ENCODE measurements at places on chromosomes 5 and 9.

DNA sequence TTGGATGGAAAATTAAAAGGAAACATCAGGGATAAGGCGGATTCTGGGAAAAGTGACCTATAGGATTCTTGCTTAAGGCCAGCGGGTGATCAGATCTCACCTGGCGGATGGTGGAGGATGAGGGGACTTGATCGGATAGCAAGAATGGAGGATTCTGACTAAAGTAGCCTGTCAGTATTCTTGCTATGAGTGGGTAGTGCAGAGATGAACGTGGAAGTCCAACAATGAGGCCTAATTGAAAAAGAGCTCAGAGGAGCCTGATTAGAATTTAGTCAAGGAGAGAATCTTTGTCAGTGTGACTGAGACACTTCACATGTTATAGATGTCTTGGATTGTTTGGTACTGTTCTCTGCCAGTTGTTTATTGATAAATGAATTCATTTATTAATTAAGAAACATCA is 24.9 kb downstream of the CAST start:
- no peak for DNase-seq

GRCh38 chr5:122093415-122094180 is 15.5 kb upstream of the LOX start:
- DNase-seq, result peak; percentile 95

DNA sequence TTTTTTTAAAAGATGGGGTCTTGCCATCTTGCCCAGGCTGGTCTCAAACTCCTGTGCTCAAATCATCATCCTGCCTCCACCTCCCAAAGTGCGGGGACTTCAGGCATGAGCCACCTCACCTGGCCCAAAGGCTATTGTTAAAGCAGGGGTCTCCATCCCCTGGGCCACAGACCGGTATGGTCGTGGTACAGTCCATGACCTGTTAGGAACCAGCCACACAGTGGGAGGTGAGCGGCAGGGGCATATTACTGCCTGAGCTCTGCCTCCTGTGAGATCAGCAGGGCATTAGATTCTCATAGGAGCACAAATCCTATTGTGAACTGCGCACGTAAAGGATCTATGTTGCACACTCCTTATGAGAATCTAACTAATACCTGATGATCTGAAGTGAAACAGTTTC is 7.3 kb upstream of the NOL6 start:
- DNase-seq, result no peak

- no peak for DNase-seq
Measured at GRCh38 chr5:19270153-19270552, 717.8 kb downstream of the CDH18 start.

DNA sequence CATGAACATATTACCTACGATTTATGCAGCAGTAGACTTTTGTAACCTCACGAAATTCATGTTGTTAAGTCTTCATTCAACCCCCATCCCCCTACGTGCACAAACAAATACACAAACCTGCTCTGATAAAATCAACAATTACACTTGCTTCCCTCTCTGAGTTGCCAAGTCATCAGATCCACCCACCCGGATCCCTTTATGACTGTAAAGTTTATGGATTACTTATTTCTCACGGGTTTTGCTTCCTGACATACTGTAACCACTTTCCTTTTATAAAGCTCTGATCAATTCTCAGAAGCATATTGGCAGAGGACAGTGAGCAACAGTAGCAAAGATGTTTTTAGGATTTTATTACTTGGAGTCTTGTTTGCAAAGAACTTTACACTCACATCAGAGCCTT is 70.5 kb downstream of the MLLT3 start:
- no peak for DNase-seq

DNA sequence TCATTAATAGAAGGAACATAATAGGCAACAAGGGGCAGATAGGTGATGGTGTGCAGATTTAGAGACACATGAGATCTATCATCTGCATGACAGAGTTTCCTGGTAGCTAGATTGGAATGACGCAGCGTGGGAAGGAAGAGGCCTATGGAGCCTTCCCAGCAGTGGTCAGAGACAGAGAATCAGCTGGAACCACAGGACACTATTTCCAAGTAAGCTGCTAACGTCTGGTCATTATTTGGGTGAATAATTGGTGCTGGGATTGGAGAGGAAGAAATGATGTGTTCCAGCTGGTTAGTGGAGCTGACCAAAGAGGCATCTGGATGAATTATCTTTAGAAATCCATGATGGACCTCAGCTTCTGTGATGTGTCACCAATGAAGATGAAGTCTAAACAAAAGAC is 91.2 kb upstream of the PRR16 start:
- peak; percentile 40 for DNase-seq

- DNase-seq, result no peak
Measured at GRCh38 chr5:74371621-74372020, 268.9 kb downstream of the ENC1 start.

DNA sequence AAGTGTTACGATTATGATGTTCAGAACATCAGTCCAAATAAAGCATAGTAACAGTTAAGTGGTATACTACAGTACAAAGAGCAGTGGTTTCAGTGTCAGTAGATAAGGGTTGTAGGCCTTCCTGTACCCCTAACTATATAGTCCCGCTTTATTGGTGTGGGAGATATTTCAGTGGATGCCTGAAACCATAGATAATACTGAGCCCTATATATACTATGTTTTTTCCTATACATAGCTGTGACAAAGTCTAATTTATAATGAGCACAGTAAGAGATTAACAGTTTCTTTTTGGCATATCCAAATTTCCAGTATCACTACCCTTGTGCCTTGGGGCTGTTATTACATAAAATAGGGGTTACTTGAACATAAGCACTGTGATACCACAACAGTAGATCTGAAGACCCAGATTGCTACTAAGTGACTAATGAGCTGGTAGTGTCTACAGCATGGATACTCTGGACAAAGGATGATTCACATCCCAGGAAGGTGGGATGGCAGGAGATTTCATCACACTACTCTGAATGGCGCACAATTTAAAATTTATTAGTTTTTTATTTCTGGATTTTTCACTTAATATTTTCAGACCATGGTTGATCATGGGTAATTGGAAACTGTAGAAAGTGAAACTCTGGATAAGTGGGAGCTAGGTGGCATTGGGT is 119.3 kb downstream of the RPS23 start:
- DNase-seq, result peak; percentile 83

DNA sequence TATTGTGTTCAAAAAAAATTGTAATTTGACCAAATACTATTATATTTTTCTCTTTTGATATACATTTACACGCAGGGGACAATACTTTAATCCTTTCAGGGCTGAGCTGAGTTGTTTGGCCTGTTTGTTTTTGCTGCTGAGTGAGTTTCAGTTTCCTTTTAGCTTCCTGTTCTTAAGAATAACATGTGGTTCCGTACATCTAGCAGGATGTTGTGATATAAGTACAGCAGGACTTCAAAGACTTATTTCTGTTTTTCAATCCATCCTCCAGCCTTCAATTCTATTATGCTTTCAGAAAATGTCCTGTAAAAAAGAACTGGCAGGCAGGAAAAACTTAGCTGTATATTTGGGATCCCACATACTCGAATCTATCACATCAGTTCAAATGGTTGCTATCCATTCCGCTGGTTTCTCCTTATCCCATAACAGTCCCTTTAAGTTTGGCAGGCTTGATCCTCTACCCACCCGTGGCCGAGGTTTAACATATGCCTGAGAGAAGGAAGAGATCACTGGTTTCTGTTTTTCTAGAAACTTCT is 1037.3 kb upstream of the ACO1 start:
- peak; percentile 42 for DNase-seq

- DNase-seq, result peak; percentile 72
Measured at GRCh38 chr5:10607023-10607665, 43.3 kb downstream of the ANKRD33B start.

GRCh38 chr5:156366521-156366920 is 39.6 kb downstream of the SGCD start:
- DNase-seq, result peak; percentile 77

Measured in fibroblast of skin of back (primary cell).